Right ventricle myocardium superior (tissue), 1 donor: ENCODE measurements at places on chromosomes 12 and 14.

DNA sequence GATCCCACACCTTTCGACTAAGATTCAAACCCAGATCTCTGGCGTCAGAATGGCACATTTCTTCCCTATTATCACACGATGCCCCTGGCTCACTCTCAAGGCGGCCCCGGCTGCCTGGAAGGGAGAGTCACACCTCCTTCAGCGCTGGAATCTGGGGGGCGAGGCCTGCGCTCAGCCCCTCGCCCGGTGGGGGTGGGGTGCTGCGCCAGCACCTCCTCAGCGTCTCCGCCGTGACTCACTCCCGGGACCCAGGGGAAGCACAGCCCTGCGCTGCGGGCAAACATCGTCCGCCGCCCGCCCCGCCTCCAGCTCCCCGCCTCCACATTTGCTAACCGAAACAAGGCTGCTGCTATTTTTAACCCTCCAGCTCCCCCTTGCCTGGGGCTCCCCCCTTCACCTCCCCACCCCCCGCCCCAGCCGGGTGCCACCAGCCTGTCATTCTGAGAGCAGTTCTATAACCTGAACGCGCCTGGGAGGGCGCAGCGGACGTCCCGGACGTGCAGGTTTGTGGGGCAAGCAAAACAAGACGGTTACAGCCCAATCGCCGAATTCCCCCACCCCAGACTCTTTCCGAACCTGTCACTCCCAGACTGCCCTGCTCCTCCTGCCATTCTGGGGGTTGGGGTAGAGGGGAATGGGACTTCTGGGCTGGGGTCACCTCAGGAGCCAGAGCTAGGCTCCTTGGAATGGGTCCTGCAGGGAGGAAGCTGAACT is 6.7 kb downstream of the HDAC7 start:
- peak; percentile 93 for DNase-seq

- DNase-seq, result no peak
Measured at GRCh38 chr14:104461676-104462449, 117.7 kb upstream of the C14orf180 start.

- DNase-seq, result no peak
Measured at GRCh38 chr12:7207866-7208625, 18.6 kb downstream of the PEX5 start.

DNA sequence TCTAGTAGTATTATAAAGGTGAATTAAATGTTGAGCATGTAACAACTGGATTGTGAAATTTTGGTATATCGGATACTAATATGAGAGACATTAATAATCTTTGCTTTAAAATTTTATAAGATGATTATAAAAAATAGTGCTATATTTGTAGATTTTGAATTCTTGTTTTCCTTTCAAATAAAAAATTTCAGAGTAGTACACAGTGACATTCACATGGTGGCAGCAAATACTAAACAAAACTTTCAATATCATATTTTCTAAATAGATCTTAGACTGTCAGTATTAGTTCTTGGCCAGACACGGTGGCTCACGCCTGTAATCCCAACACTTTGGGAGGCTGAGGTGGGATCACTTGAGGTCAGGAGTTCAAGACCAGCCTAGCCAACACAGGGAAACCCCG is 166.0 kb downstream of the NAV3 start:
- no peak for DNase-seq

GRCh38 chr12:97022536-97023230 is 115.6 kb downstream of the NEDD1 start:
- no peak for DNase-seq

- DNase-seq, result no peak
Measured at GRCh38 chr14:85233756-85234155, 296.2 kb upstream of the FLRT2 start.

DNA sequence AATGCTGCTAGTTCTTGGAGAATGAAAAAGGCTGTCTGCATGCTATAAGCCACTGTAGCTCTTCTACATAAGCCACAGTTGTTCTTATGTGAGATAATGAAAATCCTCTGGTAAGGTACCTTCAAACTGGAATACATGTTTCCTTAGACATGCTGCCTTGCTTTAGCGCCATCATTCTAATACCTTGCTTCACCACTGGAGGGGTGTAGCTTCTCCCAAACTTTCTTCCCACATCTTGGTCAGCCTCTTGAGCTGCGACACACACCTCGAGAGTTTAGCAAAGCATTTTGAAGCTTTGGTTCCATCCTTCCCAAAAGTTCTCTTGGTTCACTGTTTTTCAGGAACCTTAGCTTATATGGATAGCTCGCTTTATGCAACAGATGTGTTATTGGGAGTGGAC is 69.5 kb downstream of the NKX2-1 start:
- DNase-seq, result no peak

GRCh38 chr12:72209086-72209485 is 63.1 kb upstream of the TRHDE start:
- no peak for DNase-seq

GRCh38 chr12:11823043-11823442 is 173.6 kb downstream of the ETV6 start:
- DNase-seq, result no peak

DNA sequence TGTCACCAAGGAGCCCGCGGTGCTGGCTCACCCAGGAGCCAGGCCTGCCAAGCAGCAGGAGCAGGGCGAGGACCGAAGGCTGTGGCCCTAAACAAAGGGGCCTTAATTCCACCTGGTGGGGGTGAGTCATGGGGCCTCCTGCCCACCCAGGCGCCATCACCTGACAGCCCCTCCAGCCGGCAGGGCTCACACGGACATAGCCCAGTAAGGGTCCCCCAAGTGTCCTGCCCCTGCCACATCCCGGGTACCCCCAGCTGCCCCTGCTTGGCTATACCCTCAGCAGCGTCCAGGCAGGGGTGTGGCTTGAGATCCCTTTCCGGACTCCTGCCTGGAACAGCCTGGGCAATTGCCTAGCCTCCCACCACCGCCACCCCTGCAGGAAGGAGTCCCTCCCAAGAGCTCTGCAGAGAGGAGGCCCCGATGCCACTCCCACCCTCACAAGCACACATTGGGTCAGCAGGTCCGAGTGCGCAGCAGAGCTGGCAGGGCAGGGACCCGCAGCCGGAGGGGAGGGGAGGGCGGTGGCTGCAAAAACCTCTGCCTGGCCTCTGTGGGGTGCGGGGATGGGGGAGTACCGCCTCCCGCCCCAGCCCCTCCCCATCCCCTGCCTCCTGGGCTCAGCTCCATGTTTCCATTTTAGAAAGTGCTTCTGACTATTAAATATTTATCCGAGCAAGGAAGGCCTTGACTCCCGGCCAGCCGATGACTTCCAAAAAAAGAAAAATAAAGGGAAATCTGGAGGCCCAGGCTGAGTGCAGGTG is 4.6 kb downstream of the AHNAK2 start:
- DNase-seq, result peak; percentile 73

DNA sequence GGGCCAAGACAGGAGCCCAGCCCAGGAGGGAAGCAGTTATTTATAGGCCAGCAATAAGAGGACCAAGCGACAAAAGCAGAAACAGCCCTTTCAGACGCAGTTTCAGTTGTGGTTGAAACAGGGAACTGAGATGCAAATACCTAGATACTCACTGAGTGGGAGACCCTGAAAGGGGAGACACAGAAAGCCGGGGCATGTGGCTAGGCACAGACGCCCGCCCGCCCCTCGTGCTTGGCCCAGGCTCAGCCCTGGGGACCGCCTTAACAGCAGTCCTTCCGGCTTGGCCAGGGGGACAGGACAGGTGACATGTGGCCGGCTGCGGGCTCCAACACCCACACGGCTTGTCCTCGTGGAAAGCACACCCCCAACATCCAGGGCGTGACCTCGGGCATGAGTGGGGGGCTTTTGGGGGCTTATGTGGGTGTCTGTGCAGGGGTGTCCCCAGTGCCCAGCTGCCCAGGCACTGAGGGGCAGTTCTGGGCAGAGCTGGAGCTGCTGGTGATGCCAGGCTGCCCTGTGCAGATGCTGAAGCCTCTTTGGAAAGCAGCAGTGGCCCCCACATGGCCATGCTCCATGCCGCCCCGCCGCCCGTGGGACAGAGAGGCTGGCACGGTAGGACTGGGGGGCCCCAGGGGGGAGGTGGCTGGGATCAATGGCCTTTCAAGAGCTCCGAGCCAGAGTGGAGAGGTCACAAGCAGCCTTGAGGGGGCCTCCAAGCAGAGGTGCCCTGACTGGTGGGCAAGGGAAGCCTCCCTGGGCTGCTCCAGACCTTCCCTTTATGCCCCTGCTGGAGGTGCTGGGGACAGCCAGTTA is 2.1 kb downstream of the PLD4 start:
- peak; percentile 37 for DNase-seq

DNA sequence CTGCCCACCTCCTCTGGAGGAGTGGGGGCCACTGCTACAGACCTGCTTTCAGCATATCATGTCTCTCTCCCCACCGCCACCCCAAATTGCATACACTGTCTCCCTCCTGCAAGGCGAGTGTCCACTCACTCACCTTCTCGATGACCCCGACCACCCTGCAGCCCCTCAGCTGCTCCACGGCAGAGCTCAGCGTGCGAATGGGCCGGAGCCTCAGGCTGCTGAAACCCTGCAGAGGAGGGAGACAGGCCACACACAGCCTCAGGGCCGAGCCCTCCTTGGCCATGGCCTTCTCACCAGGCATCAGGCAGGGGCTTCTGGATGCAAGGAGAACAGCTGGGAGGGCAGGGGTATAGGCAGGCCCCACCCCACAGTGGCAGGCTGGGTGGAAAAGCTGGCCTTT is 4.7 kb downstream of the RPS6KL1 start:
- DNase-seq, result no peak

DNA sequence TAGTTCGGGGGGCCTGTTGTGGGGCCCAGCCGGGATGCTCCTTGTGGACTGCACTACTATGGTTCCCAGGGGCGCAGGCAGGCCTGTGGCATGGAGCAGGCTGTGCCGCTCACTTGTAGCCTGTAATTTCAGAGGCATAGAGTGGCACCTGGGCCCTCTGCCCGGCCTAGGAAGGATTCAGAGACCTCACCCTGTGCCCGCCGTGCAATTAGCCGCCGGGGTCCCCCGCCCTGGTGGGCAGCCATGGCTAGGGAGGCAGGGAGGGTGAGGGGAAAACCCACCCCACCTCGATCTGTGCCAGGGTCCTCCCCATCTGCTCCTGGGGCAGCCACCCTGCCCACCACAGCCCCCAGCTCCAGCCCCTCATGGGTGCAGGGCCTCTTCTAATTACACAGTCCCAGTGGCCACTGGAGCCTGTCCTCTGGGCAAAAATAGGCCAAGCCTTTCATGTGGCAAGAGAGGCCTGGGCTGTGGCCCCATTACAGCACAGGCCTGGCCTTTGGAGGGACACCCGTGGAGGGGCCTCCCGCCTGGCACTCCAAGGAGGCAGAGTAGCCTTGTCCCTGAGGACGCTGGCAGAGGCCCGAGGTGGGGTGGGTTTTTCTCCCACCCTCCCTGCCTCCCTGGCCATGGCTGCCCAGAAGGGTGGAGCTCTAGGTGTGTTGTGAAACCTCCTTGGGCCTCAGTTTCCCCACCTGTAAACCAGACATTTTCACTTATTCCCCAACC is 5.3 kb upstream of the TMEM119 start:
- no peak for DNase-seq

- no peak for DNase-seq
Measured at GRCh38 chr14:95481391-95482022, 34.9 kb downstream of the SYNE3 start.

GRCh38 chr12:29655861-29656260 is 127.9 kb downstream of the TMTC1 start:
- DNase-seq, result no peak

GRCh38 chr12:82593143-82593542 is 93.6 kb upstream of the TMTC2 start:
- DNase-seq, result no peak

DNA sequence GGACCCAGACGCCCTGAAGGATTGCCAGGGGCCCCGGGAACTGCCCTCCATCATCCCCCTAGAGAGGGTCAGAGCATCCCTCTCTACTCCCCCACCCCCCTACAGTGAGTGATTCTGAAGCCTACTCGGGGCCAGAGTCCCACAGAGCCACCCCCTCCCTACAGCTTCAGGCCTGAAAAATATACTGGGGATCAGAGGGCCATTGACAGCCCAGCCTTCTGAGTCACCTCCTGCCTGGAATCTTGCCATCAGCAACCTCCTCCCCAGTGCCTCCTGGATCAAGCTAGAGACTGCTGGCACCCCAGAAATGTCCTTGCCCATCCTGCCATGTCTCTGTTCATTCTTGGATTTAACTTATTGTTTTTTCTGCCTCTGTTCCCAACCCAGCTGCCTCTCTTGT is 21.7 kb upstream of the MIA2 start:
- DNase-seq, result no peak

DNA sequence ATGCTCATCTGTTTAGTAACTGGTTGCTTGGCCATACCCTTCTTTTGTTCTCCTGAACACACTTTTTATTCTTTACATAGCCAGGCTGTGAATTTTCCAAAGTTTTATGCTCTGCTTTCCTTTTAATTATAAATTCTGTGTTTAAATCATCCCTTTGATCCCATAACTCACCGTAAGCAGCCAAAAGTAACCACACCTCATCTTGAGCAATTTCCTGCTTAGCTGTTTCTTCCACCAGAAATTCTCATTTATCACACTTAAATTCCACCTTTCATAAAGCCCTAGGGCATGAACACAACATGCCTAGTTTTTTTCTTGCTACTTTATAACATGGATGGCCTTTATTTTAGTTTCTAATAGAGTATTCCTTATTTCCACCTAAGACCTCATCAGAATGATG is 510.7 kb downstream of the C12orf50 start:
- no peak for DNase-seq

GRCh38 chr14:22384167-22384549 is 204.9 kb downstream of the DAD1 start:
- DNase-seq, result no peak

GRCh38 chr14:79332504-79333197 is 878.7 kb downstream of the DIO2 start:
- DNase-seq, result no peak

- DNase-seq, result no peak
Measured at GRCh38 chr12:22396735-22397134, 62.2 kb upstream of the ST8SIA1 start.

DNA sequence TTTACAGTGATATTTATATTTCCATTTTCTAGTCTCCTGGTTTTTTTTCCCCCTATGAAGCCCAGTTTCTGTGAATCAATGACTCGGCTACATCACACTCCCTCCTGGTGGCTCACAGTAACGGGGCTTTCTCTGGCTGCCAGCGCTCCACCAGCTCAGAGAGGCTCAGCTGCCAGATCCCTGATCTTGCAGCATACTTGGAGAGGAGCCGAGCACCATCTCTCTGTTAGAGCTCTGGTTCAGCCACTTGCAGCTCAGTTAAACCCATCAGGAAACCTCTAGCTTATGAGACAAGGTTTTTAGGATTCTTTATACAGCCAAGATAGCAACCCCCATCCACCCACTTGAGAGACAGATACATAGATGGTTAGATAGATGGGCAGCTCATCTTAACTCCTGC is 74.6 kb downstream of the CIT start:
- peak; percentile 60 for DNase-seq
